Stimulated activated effector memory CD8-positive, alpha-beta T cell treated with anti-CD3 and anti-CD28 coated beads, Interleukin-12 subunit alpha, Interleukin-12 subunit beta, amount 100 ng/mL, for 72 hours (primary cell): ENCODE measurements at places on chromosomes 7 and 10.

- no peak for DNase-seq
Observed at GRCh38 chr10:92787557-92788152, 60.7 kb upstream of the EXOC6 start.

GRCh38 chr7:4246536-4246935 lies 435.6 kb upstream of the FOXK1 start:
- DNase-seq = no peak

- DNase-seq = no peak
Observed at GRCh38 chr7:74587435-74588126, 69.9 kb upstream of the GTF2I start.

GRCh38 chr7:32243687-32244290 lies 173.6 kb upstream of the PDE1C start:
- no peak for DNase-seq

- no peak for DNase-seq
Observed at GRCh38 chr10:12709000-12709401, 292.5 kb downstream of the CCDC3 start.

DNA sequence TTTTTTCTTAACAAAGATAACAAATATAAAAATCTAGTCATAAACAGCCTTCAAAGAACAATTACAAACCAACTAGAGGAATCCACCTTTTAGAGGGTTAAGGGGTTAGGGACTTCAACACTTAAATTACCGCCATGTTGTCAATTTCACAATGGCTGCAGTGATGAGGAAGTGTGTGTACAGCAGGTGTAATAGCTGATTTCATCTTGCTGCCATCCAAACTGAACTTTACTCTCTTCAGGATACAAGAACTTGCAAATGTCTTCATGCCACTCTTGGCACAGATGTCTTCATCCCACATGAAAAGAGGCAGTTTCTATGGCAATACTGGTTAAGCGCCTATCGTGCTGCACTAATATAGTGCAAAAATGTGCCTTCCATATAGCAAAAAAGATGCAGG lies 401.0 kb downstream of the PHF14 start:
- no peak for DNase-seq

- DNase-seq = no peak
Observed at GRCh38 chr7:75694638-75695399, 43.9 kb downstream of the HIP1 start.

DNA sequence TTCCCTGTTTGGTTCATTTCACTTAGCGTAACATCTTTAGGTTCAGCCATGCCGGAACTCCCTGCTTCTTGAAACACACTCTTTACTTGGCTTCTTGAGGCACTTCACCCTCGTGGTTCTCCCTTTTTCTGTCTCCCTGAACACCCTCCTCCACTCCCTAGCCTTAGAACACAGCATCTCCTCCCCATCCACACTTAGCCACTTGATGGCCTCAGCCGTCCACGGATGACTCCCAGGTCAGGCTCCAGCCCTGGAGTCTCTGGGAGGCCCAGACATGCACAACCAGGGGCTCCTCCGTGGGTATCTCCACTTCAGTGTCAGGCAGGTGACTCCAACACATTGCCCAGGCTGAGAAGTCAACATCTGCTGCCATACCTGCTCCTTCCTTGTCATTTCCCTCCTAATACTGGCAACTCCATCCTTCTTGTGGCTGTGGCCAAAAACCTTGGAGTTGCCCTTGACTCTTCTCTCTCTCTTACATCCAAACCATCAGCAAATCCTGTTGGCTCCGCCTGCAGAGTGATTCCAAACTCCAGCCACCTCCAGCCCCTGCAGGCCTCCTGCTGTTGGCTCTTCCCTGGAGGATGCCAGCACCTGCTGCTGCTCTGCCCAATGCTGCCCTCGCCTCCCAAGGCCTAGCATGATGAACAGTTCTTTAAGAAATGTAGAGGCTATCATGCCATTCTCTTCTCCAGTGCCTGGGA lies 8.4 kb upstream of the INMT start:
- no peak for DNase-seq

DNA sequence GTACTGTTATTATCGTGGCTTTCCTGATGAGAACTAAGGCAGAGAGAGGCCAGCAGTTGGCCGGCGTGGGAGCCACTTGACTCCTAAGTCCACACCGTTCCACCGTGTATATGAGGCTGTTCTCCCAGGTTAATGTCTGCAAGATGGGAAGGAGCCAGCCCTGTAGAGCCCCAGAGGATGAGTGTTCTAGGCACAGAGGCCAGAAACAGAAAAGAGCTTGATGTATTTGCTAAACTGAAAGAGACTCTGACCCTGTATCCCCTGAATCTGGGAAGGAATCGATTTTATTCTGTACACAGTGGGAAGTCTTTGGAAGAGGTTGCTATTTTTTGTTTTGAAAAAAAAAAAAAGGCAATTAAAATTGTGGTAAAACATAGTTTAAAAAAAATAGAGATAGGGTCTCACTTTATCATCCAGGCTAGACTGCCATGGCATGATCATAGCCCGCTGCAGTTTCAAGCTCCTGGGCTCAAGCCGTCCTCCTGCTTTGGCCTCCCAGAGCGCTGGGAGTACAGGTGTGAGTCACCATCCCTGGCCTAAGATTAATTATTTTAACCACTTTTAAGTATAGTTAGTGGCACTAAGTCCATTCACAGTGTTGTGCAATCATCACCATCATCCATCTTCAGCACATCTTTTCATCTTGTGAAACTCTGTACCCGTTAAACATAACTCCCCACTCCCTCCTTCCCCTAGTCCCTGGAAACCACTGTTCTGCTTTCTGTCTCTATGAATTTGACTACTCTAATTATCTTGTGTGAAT lies 348.8 kb downstream of the SDK1 start:
- no peak for DNase-seq

DNA sequence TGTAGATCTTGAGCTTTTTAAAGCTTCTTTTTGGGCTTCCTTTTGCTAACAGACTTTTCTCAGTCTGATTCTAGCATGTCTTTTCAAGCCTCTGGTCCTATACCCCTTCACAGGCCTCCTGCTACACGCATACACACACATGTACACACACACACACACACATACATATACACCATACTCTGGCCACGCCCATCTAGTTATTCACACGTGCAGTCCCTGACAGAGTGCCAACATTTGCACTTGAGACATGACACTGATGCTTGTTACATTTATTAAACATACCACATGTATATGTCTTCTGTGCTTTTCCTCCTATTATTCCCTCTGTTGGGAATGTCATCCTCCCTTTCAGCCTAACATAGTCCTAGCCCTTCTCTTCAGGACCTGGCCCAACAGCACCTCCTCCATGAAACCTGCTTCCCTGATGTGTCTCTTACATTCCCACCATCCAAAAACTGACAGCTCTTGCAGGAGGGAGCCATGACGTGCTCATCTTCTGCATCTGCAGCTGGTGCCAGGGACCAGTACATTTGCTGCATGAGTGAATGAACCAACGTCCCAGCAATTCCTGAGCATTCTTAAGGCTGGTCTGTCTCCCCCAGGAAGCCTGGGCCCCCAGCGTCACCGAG lies 222.1 kb downstream of the ARHGAP12 start:
- DNase-seq = no peak
